ENCODE measurements at places on chromosomes 11 and 22.

- DNase-seq: no peak
Measured at GRCh38 chr11:68303083-68303482, 9.3 kb upstream of the LRP5 start.

DNA sequence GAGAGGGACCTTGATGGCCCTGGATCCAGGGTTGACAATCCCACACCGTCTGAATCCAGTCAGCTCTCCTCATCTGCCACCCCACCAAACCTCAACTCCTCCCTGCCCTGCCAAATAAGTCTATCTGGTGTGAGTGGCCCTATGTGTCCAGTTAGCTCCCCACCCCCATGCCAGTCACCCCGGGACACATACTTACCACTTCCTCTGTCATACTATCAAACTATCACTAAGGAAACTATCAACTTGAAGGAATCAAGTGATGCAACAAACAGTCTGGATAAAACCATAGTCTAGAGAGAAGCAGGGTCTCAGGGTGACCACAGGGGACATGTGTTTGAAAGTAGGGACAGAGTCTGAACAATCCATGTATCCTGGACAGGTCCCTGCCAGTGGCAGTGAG is 13.2 kb upstream of the CSF2RB start:
- no peak for DNase-seq

DNA sequence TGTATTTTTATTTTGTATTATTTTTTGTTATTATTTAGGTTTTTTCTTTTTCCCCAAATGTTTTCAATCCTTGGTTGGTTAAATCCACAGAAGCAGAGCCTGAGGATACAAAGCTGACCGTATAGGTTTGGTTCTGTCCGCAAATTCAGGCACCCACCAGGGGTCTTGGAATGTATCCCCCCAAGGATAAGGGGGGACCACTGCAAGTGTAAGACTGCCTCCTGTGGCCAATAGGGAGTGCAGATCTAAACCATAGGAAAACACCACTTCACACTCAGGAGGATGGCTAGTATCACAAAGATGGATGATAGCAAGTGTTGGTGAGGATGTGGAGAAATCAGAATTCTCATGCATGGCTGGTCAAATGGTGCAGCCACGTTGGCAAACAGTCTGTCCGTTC is 20.0 kb downstream of the CPT1A start:
- no peak for DNase-seq

DNA sequence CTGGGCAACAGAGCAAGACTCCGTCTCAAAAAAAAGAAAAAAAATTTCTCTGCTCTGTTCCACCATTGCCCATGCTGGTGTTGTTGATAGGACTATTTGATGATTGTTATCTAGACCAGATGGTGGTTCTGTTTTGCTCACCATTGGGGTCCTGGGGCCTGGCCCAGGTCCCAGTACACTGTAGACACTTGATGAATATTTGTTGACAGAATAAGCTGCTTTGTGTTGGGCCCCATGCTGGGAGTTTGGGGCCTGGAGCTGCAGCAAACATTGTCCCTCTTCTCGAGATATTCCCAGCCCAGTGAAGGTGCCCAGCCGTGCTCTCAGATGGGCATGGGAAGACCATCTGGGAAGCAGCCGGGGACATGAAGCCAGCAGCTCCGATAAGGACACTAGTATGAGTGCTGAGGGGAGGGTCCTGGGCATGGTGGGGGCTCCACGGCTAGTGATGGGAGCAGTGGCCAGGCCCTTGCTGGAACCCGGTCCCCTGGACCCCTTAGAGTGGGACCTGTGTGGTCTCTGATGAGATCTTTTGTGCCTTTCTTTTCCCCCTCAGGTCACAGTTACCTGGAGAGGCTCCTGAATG is 13.6 kb downstream of the INCENP start:
- DNase-seq: no peak

- no peak for DNase-seq
Measured at GRCh38 chr11:29612423-29612822, 404.4 kb downstream of the KCNA4 start.

- DNase-seq: no peak
Measured at GRCh38 chr22:35449829-35450689, 50.1 kb downstream of the MCM5 start.
